ENCODE measurements at places on chromosomes 6 and 20. TPM values are rescaled to one million over a fixed set of nuclear protein-coding genes. Genes with fewer than 3 reads are reported as not detected.

Gene HLA-DQA2
- 0.99 TPM for total RNA-seq

Gene TNF
- total RNA-seq: 1.9 TPM

Gene SASH1
- 106 TPM for total RNA-seq

Gene SLC22A3
- total RNA-seq: 21.4 TPM

Gene OARD1
- total RNA-seq: 12.1 TPM

Gene FRK
- 3.6 TPM for total RNA-seq

Gene GSTA5
- total RNA-seq: not detected

GRCh38 chr6:130775411-130776012, 51.7 kb upstream of the SMLR1 start:
- DNase-seq: no peak

GRCh38 chr6:3432416-3432815, 24.4 kb downstream of the SLC22A23 start:
- no peak for DNase-seq

DNA sequence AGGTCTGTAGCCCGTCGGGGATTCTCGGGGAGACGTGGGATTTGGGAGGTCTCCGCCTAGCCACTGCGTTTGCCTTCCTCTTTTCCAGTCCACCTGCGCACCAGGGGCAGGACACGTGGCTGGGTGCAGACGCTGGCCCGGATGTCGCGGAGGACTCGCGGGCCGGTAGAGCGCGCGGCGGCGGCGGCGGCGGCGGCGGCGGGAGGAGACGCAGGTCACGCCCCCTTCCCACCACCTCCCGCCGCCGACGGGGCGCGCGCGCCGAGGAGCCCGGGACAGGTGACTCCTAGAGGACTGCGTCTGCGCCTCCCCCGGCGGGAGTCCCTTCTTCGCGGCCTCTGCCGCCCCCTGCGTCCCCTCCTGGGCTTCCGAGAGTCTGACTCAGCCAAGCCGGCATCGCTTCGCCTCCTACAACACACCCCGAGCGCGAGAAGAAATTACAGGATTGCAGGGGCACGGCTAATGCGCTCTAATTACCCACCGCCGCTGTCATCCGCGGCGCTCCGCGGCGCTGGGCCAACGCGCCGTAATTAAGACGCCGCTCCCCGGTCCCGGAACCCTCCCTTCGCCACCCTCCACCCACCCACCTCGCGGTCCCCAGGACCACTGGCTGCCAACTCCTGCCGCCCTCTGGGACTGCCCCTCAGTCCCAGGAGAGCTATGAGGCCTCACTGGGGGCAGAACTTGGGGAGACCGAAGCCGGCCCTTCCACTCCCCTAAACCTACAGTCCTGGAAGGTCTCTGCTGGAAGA, 124.5 kb downstream of the MRPL14 start:
- no peak for DNase-seq

- DNase-seq: no peak
Observed at GRCh38 chr20:5492937-5493336, 176.2 kb upstream of the PROKR2 start.

GRCh38 chr6:144321839-144322591, 36.9 kb downstream of the UTRN start:
- no peak for DNase-seq

GRCh38 chr6:122337645-122338044, 61.8 kb upstream of the HSF2 start:
- no peak for DNase-seq
